SW480 (cell line): ENCODE measurements at places on chromosomes 4 and X.
A peak's percentile ranks its signal among the peaks of the same experiment; 100 is the strongest.

- DNase-seq, result no peak
Observed at GRCh38 chrX:53421772-53422085, 725 bp downstream of the SMC1A start.

- DNase-seq, result no peak
Observed at GRCh38 chr4:41632481-41633073, 94.6 kb downstream of the LIMCH1 start.

DNA sequence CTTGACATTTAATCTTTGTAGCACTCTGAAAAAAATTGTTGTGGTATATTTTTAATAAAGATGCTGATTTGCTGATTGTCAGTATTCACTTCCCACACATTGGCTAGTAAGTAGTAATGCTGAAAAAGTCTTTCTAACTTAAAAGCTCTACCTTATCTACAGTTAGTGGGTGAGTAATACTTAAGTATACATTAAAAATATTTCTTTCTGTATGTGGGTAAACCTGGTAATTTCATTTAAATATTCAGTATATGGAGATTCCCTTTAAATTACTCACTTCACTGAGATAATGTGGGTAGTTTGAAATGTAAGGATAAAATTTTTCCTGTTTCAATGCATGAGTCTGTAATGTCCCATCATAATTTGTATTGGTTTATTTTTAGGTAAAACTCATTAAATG, 5.6 kb downstream of the TMEM33 start:
- DNase-seq, result no peak

GRCh38 chrX:152072236-152072635, 66.1 kb downstream of the MAGEA10 start:
- DNase-seq, result peak; percentile 48

GRCh38 chr4:182876427-182876826, 40.8 kb downstream of the DCTD start:
- DNase-seq, result no peak

DNA sequence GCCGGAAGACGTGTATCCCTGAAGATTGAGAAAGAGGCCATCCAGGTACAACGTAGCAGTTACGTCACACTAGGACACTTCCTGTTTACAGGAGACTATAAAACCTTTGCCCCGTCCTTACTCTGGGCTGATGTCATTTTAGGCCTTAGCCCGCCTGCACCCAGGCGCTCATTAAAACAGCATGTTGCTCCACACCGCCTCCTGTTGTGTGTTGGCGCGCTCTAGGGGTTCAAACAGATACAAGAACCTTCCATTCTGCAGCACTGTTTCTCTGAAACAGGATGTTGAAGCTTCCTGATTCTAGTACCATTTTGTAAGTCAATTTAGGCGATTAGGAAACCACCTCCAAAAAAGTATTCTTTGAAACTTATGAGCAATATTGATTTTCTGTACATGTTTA, 722.1 kb downstream of the PCDH7 start:
- no peak for DNase-seq

GRCh38 chr4:29310252-29310651, 1409.9 kb upstream of the PCDH7 start:
- no peak for DNase-seq

GRCh38 chrX:36214924-36215323, 295.4 kb downstream of the CFAP47 start:
- no peak for DNase-seq

- DNase-seq, result no peak
Observed at GRCh38 chrX:6681521-6682145, 146.7 kb upstream of the VCX3A start.

GRCh38 chrX:100413229-100413628, 3.2 kb upstream of the PCDH19 start:
- DNase-seq, result peak; percentile 65

DNA sequence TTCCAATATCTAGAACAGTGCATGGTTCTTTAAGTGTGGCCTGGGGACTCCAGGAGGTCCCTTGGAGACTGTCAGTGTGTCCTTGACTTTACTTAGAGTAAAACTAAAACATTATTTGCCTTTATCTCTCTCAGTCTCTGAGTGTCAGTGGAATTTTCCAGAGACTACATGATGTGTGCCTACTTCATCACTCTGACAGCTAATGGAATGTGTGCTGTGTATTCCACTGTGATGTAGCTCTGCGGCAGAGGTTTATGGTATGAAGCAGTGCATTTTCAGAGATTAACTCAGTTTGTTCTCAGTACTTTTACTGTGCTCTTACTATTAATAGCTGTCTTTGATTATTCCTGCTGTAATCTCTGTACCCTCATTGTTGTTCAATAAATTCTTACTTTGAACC, 85.6 kb downstream of the MANBA start:
- DNase-seq, result no peak

DNA sequence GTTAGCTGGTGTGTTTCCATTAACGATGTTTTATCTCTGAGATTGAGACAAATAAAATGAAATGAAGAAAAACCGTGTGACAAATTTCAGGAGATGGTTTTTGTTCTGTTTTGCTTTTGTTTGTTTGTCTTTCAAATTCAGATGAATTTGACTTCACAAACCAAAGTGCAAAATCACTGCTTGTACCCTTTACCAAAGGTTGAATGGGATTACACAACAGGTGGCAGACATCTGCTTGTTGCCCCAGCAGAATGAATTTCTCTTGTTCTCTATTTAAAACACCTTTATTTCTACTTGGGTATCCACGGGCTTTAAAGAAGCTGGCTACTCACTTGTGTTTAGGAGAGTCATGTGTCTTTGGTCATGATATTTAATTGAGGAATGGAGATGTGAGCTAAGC, 239.7 kb upstream of the CLNK start:
- no peak for DNase-seq

- DNase-seq, result no peak
Observed at GRCh38 chr4:124686279-124686678, 26.3 kb downstream of the ANKRD50 start.

DNA sequence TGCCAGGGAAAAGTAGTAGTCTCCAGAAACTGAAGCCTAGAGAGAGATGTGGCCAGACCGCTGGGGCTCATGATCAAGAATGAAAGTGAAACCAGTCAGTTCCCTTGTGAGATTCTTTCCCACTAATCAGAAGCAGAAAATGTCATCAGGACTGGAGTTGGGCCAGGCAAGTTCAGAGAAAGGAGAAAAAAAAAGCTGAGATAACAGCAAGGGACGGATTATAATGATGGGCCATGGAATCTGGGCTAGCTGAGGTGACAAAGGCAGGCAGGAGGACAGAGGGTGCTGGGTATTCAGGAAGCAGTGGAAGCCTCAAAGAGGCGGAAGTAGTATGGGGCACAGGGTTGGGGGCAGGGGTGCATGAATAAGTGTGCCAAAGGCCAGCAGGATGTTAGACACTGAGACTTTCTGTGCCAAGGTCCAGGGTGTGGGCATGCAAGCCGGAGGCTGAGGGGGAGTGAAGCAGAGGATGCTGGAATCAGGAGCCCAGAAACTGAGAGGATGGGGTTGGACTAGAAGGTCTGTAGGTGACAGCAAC, 2.5 kb downstream of the CXorf38 start:
- peak; percentile 39 for DNase-seq

DNA sequence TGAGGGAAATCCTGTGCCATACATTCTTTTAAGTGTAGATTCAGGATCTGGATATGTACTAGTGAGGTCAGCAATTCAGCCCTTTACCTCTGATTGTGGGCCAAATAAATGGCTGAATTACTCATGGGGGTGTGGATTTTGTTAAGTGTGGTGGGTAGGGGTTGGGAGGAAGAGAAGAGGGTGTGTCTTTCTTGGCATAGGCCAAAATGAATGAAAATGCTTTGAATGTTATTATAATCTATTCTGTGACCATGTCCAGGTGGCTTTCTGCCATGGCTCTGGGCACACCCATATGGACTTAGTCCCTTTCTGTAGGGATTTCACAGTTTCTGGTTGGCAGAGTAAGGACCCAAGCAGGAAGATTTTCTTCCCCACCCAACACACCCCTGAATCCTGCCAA, 244.3 kb downstream of the CBR4 start:
- DNase-seq, result no peak

- no peak for DNase-seq
Observed at GRCh38 chr4:110629214-110629754, 6.4 kb upstream of the PITX2 start.

GRCh38 chr4:11428231-11428898, at the start of gene HS3ST1:
Gene HS3ST1, minus strand, starts transcription at chr4:11428894. Its CDS starts 28,889 bp downstream, at chr4:11400005.
- peak; percentile 13 for DNase-seq

GRCh38 chrX:147741776-147742175, 169.9 kb upstream of the FMR1 start:
- DNase-seq, result no peak

GRCh38 chrX:66633541-66633940, 5.3 kb downstream of the EDA2R start:
- DNase-seq, result no peak

DNA sequence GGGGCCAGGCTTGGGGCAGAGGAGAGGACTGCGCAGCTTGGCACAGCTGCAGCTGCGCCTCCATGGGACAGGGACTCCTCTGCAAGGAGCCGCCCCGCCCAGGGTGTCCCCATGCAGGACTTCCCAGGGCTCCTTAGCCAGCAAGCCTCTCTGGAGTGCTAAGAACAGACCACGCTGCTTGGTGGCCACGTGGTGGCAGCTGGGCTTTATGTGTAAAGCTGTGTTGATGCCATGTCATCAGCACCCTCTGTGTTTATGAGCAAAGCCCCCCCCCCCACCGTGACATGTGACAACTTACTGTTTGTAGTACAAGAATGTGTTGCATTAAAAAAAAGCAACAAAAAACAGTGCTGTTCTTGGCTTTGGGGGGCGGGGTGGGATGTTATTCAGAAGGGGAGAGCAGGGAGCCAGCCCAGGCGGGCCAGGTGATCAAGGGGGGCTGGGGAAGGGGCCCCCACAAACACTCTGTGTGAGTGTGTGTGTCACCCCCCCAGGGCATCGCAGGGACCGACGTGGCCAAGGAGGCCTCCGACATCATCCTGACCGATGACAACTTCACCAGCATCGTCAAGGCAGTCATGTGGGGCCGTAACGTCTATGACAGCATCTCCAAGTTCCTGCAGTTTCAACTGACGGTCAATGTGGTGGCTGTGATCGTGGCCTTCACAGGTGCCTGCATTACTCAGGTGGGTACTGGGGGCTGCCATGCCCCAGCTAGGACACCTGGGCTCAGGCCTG, 40.3 kb downstream of the ATP2B3 start:
- DNase-seq, result no peak

- DNase-seq, result no peak
Observed at GRCh38 chrX:35819241-35819640, 21.1 kb downstream of the MAGEB16 start.

DNA sequence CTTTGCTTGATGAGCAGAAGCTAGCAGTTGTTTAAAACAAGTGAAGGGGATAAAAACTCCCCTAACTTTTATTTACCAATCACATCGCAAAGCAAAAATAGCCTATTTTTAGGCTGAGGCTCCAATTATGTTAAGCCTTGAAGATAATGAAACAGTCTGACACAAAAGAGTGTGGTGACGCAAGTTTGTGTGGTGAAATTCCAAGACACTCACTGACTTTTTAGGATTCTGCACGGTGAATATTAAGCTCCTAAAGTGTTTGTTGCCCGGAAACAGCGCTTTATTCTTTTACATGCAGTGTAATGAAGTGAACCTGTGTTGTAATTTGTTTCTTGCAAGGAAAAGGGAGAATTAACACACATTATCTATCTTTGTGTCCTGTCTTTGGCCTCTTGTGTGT, 74.8 kb downstream of the POLA1 start:
- no peak for DNase-seq

DNA sequence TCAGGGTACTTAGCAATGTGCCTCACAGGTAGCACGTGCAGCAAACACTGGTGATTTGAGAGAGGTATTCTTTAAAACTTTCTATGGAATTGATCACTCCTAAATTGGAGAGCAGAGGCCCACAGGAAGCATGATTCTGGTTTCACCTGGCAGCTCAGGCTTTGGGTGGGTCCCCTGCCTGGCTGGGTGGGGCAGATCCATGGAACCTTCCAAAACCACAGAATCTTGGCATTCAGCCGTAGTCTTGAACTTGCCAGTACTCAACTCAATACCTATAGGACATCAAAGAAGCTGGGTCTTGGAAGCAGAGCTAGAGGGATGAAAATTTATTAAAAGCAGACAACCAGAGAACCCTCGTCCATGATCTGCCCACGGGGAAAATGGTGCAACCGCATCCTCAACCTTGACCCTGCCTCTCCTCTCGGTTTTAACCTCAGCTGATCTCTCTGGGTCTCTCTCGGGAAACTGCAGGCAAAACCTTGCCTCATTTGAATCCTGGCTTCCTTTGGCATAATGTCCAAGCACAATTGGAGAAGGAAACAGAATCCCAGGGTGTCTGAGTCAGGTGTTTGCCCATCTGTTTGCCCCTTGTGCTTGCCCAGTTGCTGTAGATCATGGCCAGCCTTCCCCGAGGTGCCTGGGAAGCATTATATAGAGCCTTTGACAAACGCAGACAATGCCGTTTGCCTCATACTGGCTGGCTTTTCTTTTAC, 22.9 kb downstream of the OTOP1 start:
- DNase-seq, result no peak

GRCh38 chr4:29320947-29321620, 1399.1 kb upstream of the PCDH7 start:
- DNase-seq, result no peak

- DNase-seq, result no peak
Observed at GRCh38 chr4:27008679-27009078, 148.0 kb downstream of the STIM2 start.

- DNase-seq, result peak; percentile 43
Observed at GRCh38 chr4:153156263-153156662, 48.0 kb upstream of the TRIM2 start.

- DNase-seq, result no peak
Observed at GRCh38 chr4:143407888-143408287, 71.2 kb downstream of the GAB1 start.

DNA sequence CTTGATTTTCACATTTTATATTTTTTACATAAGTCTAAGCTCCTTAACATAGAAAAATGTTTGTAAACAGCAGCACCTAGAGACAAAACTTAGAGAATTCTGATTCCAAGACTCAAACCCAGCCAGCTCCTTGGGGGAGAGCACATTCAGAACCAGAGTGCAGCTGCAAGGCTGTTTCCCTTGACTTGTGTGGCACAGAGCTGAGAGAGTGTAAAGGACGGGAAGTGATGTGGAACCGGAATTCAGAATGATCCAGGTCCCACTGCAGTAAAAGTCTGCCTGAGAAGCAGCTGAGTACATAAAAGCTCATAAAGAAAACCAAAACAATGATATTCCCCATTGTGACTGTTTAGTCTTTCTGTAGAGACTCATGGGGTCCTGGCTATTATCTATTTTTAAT, 713.8 kb downstream of the RAB28 start:
- no peak for DNase-seq

GRCh38 chr4:137707626-137708025, 175.3 kb upstream of the PCDH18 start:
- no peak for DNase-seq
